ENCODE measurements at places on chromosomes 3 and 15.

DNA sequence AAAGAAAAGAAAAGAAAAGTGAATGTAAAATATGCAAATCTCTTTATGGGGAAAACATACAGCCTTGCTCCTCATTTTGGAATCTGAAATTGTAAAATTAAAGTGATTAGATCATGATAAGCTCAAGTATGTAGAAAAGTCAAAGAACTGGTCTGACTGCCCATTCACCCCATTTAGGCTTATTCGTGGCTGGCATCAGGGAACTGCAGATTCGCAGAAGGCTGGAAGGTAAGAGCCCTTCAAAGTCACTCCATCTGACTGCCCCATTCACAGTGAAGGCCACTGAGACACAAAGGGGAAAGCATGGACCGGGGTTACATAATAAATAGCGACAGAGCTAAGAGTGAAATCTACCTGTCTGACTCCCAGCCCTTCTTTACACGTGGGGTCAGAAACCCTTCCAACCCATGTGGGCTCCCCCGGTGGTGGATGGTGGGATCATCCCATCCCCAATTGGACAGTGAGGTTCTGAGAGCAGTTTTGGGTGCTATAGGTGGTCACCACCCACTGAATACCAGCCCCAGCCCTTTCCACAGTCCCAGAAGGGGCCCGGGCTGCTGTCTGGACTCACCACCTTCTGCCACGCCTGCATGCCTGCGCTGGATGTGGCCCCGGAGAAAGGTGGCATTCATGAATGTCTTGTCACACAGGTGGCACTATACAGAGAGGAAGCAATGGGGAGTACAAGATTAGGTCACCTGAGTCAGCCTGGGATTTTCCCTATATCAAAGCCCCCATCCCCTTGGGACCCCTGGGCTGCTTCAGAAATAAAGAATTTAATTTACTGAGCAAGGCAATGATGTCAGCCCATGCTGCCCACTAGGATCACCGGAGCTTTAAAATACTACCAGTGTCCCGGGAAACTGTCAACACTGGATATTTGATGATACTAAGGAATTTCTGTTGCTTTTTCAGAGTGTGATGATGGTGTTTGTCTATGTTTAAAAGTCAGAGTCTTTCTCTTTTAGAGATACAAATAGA, 17.9 kb downstream of the DZIP1L start:
- no peak for DNase-seq

DNA sequence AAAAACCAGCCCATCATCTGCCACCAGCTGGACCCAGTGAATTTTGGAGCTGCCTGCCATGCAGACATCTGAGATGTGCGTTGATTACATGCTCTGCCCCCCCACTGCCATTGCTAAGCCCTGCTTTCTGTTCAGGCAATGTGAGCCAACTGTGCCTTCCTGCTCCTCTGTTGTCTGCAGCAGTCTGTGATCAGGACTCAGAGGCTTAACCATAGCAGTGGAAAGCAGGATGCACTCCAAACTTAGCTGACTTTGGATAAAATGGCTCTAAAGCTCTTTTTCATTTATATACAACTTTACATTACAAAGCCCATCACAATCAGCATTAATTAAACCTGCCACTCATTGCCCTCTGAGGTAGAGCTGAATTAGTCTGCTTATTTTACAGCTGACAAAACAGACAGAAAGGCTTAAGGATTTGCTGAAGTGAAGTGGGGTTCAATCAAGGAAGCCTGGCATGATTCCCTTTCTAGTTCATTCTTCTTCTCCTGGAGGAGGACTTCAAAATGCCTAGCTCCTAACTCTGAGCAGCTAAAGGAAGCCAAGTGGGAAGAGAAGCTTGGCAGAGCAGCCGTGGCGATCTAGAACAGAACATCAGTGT, 15.7 kb upstream of the RPS27L start:
- DNase-seq, result no peak

GRCh38 chr3:6120786-6121185, 740.1 kb upstream of the GRM7 start:
- DNase-seq, result no peak

DNA sequence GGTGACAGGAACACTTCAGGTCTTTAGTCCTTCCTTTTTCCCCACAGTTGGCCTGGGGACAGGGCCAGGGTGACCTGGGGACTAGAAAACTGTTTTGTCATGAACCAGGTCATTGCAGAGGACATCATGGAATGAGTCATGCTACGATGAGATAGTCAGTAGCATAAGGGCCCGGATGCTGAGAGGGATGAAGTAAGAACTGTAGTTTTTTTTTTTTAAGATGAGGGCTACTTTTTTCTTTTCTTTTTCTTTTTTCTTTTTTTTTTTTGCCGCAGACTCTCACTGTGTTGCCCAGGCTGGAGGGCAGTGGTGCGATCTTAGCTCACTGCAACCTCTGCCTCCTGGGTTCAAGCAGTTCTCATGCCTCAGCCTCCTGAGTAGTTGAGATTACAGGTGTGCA, 8.0 kb downstream of the MAP2K5 start:
- no peak for DNase-seq

DNA sequence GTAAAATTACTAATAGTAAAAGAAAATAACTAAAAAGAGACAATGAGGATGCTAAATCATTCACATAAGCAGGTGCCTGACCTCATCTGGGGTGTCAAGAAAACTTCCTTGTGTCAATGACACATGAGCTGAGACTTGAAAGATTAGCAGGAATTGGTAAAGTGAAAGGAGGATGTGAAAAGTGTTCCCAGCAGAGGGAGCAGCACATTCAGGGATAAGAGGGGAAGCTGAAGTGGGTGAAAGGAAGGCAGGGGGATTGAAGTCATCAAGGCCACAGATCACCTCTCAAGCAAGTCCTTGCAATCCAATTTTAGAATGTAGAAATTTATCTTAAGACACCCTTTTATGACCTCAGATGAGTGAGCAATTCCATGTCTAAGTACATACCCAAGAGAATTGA, 60.2 kb upstream of the ACP3 start:
- DNase-seq, result no peak

DNA sequence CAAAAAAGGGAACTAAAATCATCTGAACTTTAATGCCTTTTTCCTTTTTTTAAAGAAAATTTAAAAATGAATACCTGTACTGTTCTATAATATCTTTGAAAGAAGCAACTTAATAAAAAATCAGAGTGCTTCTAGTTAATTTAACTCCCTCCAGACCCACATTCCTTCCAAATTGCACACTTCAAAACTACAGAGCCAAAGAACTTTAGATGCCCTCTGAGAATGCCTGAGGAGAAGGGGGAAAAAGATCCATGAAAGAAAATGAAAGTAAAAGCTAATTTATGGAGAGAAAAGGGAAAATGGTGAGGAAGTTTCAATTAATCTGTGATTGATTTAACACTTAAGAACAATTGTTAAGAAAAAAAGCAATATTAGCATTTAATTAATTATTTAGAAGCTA, 1141.6 kb downstream of the IGSF11 start:
- DNase-seq, result no peak

GRCh38 chr3:125959317-125960065, 9.5 kb upstream of the ROPN1B start:
- DNase-seq, result no peak

- DNase-seq, result no peak
Observed at GRCh38 chr3:108130701-108131474, 40.1 kb upstream of the CD47 start.

GRCh38 chr15:54884312-54884711, 312.4 kb downstream of the RSL24D1 start:
- no peak for DNase-seq

DNA sequence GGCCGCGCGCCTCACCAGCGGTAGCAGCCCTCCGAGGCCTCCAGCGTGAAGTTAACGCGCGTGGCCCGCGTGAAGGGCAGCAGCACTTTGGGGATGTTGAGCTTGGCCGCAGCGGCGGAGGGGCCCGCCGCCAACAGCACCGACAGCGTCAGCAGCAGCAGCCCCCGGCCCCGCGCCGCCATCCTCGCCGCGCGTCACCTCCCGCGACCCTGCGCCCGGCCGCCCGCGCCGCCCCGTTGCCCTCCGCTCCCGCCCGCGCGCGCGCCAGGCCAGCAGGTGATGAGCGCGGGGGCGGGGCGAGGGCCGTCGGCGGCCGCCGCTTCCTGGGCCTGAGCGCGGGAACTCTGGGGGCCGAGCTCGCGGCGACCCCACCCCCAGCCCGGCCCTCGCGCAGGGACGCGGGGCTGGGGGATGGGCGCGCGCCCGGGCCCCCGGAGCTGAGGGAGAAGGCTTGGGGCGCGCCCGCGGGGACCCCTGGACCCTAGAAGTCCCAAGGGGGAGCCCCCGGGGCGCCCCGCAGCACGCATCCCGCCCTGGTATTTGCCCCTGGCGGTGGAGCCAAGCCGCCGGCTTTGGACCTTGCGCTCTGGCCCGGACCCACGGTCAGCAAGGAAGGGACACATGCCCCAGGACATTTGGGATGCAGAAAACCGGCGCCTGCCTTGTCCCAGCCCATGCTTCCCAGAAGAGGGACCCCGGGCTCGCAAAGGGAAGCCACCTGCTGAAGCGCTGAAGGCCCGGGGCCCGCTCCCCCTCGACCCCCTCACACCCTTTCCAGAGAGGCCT, at the start of gene NUP210:
TSS of gene NUP210 (minus strand) at position 278 of the 786 bp plus-strand sequence. CDS start at position 182, 96 bp downstream.
- DNase-seq, result peak; percentile 82

GRCh38 chr3:25178672-25179071, 249.4 kb upstream of the RARB start:
- DNase-seq, result no peak

GRCh38 chr15:65249641-65250040, 37.0 kb downstream of the PARP16 start:
- DNase-seq, result no peak

DNA sequence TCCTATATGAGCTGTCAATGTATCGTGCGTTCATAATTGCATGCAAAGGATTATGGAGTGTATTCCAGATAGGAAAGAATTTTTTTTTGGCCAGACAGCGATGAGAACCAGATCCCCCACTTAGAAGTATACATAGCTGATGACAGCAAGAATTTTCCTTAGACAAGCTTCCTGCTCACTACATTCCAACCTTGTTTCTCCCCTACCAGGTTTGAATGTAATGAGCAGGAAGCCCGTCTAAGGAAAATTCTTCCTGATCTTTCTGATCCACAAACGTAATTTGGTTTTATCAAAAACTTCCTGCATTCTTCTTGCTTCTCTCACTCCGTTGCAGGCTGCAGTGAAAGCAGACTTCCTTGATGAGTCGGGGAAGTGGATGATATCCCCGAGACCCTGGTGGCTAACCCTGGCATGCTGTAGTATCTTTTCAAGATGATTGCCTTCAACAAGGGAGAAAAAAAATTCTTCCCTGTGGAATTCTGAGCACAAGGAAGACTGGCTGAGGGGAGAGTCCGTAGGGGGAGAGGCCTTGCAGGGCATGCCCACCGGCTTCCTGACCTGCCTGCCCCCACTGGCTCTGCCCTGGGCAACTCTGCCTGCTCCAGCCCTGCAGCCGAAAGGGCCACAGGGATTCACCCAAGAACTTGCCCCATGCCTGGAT, 243.1 kb downstream of the TLE3 start:
- DNase-seq, result no peak

DNA sequence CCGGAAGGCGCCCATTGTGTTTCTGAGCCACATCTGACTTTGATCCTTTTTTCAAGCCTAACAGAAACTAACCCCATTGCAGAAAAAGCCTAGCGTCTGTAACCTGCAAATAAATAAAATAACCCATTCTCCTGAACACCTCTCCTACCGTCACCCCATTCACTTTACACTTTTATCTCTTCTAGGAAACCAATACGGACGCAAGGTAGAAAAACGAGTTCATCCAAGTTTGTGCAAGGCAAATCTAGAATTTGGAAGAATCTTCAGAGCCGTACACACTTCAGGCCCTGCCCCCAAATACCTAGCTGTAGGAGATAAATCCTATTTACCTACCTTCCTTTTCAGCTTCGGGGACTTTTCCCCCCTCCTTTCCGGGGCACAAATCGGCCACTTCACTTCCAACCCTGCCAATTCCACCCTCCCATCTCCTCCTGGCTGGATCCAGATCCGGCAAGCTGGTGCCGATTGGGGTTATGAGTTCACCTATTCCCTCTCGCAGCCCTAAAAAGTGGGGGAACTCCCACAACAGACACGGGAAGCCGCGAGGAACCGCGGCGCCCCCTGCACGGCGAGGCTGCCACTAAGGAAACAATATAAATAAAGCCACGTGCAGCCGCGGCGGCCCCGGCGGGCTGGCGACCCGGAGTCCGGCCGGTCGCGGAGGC, 987 bp downstream of the PRTG start:
- no peak for DNase-seq

- DNase-seq, result peak; percentile 9
Observed at GRCh38 chr15:80977627-80978036, 12.0 kb downstream of the MESD start.

DNA sequence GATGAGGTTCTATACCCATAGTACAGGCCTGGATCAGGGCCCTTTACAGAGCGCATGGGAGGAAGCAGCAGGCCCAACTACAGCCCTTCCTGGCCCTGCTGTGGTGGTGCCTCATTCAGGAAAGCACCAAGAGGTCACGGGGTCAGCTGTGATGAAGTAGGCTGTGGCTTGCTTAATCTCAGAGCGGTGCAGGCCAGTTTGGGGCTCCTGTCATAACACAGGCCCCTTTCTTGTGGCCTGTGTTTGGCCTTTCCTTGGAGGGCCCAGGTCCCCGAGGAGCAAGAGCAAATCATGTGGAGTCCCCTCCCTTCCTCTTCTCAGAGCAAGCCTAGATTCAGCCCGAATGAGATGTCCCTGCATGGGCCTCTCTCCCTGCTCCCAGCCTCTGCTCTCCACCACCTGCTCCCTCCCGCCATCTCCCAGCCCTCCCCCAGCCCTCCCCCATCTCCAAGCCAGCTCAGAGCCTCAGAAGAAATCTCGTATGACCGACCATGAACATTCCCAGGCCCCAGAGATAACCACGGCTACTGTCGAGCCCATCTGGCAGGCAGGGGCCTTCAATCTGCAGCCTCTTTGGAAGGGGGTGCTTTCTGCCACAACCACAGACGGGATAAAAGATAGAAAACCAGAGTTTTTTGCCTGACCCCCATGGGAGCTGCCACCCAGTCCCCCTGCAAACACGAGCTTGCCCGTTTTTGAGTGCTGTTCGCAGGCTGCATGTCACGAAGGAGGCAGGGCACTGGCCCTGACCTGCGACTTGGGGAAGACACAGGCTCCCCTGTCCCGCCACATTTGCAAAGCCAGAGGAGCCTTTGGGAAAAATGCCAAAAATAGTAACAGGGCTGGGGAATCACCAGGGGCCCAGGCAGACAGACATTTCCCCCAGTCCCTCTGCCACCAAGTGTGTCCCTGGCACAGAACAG, 32.3 kb upstream of the DUSP7 start:
- no peak for DNase-seq

All from T-helper 2 cell (primary cell).